ENCODE measurements at places on chromosomes 16 and 17.

DNA sequence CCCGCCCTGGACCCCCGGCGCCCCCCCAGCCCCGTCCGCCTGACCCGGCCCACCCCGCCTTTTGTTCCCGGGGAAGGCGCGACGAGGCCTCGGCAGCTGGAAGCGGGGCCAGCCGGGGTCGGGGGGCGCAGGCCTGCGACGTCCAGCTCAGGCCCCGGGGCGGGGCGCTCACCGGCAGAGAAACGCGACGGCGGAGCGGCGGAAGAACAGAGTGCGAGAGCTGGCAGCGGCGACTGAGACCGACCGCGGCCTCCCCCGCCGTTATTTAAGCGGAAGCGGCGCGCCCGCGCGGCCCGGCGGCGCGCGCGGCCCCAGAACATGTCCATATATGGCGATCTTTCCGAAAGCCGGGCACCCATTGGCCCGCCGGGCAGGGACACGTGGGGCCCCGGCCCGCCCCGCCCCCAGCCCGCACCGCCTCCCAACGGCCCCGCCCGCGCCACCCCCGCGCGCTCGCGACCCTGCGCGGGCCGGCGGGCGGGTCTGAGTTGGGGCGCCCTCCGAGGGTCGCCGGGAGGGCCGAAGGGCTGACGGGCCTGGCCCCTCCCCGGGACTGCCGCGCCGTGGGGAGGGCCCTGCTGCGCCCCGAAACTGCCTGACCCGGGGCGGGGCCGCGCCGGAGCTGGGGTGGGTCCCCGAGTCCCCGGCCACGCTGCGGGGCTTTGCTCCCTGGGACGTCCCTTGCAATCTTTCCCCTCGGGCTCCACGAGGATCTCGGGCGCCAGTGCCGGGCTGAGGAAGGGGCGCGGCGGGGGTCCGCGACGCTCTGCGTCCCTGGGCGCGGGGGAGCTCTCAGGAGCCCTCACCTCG, at the start of gene ACTG1:
ACTG1 (minus strand) TSS at position 238 of the 810 bp plus-strand sequence. CDS start 445 bp downstream, outside the sequence.
- peak; percentile 95 for DNase-seq

DNA sequence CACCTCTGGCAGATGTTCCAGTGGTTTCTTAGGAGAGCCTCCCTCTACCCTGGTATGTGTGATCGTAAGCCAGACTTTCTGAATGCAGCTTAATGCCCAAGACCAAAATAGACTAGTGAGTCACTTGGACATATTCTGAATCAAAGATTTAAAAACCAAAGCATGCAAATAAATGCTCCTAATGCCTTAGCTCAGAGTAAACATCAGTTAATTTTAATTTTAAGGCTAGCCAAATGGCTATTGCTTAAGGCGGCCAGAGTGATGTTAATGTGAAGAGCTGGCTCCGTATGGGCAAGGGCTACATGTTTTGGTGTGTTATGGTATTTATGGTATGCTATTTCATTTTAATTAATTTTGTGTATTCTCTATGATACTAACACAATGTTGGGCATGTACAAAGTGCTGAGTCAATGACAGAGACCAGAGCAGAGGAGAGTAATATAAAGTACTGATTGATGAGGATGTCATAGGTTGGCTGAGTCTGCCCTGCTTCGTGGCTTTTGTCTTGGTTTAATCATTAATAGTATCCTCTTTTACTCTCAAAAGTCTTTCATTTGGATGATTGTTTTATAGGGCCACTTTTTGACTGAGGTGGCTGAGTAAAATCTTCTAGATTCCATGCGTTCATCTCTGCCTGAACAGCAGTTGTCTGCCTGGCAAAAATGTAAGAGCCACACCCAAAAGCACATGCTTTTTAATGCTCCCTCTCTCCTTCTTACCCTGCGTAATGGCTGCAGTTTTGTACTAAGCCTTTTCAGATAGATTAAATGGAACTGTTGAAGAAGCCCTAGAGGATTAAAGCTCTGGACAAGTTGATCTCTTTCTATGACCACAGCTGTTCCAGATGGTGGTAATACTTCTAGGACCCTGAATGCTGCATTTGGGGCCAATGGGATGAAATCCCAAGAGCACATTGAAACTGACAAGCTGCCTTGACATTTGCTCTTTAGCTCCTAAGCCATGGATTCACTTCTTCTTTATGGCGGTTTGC, 59.6 kb downstream of the MAP2K6 start:
- no peak for DNase-seq

- DNase-seq, result no peak
Measured at GRCh38 chr17:58741121-58741625, 14.5 kb upstream of the PPM1E start.

DNA sequence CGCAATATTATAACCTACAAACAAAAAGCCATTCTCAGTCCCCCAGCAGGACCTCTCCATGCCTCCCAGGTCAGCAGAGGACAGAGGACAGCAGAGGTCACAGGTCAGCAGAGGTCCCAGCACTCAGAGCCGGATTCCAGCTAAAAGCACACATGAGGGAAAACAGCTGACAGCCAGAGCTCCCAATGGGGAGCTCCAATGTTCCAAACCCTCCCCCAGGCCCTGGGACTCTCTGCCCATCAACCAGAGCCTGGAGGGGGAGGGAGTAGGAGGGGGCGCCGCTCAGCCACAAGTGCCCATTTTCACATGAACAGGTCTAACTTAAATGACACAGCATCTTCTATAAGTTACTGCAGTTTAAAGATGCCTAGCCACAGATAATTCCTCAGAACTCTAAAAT, 77.5 kb downstream of the ANKRD11 start:
- no peak for DNase-seq

GRCh38 chr17:37386462-37386861, 10.7 kb downstream of the C17orf78 start:
- DNase-seq, result no peak

DNA sequence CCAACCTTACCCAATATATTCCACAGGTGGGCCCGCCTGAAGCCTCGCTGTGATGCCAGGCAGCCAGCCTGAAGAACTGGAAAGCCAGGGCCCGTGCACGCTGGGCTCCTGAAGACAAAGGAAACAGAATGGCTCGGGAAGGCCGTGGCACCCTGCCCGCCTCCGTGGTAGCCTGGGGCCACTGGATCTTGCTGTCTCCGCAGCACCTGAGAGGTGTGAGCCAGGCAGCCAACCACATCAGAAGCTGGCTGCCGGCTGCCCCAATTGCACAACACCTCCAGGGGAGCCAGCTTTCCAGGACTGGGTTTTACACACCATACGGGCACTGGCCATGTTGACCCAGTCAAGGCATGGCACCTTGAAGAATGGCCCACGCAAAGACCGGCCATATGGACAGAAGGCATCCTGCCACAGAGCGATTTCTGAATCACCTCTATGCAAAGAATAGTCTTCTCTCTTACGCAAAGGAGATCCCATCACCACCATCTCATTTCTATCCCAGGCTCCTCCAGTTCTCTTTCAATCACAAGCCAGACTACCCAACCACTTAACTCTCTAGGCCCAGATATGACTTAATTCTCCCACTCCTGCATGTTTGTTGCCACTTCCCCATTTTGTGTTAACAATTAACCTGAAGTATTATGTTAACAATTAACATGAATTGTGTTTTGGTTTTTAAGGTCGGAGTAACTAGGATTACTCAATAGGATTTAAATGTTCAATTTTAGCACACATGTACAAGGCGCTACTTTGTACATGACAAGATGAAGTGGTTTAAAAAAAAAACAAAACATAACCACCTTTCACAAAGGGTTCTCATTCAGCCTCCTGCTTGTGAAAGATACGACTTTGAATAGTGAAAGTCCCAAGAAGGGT, 32.1 kb downstream of the ZFHX3 start:
- no peak for DNase-seq

- DNase-seq, result no peak
Measured at GRCh38 chr16:57727610-57728009, 8.0 kb upstream of the KATNB1 start.

DNA sequence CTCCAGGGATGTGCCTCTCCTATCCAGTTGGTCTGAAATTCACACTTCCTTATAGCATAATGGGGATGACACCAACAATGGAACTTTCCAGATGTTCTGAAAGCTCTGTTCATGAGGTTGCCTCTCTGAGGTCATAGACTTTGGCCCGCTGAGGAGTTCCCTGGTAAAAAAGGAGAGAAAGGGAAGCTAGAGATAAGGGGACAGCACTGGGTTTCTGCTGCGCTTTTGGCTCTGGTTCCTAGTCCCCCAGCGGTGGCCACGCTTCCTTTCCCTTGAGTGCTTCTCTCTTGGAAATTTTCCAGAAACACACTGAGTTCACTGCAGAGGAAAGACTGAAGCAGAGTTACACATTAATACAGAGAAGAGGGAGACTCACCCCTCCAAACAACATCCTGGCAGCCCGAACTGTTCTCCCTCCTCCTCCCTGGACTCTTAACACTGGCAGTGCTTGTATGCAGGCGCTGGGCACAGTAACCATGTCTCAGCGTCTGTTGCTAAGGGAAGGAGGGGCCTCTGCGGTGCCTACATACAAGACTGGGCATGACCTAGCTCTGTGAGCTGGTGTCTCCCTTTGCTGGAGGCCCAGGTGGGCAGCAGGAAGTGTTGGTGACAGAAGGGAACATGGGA, at the start of gene DNAH3:
DNAH3 (minus strand) TSS at position 472 of the 627 bp plus-strand sequence. CDS start 527 bp downstream, outside the sequence.
- DNase-seq, result no peak

DNA sequence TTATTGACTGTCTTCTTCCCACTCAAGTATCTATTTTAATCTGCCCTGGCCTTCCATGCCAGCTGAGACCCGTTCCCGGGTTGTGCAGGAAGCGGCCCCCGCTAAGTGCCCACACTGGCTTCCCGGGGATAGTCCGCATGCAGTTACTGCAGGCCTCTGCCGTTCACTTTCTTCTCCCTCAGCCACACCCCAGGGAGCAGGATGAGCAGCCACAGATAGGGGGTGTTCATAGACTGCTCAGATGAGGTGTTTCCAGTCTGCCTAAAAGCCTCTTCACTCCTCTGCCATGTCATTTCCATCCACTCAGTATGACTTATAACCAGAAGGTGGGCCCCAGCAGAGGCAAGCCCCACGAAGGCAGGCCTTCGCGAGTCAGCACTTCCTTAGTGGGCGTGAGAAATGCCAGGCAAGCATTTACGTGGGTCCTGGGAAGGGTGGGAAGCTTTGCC, 7.7 kb downstream of the MED9 start:
- no peak for DNase-seq

- no peak for DNase-seq
Measured at GRCh38 chr17:73568934-73569333, 75.3 kb downstream of the SDK2 start.

DNA sequence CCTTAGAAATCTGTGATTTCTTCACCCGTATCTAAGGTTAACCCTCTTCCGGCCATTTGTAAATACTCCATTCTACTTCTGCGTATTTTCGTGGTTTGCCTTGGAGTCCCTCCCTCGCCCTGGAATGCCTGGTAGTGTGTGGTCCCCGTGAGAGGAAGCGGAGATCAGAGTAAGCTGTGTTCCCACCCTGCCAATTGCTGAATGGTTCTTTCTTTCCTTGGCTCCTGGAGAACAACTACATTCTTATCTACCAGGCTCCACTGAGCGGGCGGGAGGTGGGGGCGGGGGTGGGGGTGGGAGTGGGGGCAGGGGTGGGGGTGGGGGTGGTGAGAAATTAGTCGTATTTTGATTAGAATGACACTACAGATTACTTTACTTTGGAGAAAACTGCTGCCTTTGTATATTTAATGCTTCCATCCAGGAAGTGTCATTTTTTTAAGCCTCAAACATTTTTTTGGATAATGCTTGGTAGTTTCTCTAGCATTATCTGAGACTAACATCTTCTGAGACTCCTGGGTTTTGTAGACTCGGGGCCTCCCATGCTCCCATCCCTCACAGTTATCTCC, 20.9 kb upstream of the FASN start:
- DNase-seq, result no peak

- DNase-seq, result no peak
Measured at GRCh38 chr17:49850772-49851386, 3.0 kb upstream of the TAC4 start.

DNA sequence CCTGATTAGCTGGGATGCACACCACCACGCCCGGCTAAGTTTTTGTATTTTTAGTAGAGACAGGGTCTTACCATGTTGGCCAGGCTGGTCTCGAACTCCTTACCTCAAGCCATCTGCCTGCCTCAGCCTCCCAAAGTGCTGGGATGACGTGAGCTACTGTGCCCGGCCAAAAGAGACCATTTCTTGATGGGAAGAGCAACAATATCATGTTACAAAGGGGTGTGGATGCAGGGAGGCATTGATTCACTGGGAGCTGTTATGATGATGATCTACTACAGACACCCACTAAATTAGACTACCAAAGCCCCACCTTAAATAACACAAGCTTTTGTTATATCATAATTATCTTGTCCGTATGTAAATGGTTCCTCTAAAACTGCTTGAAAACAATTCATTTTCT, 81.4 kb upstream of the PSMD7 start:
- DNase-seq, result no peak

- DNase-seq, result no peak
Measured at GRCh38 chr17:37787055-37787757, 42.3 kb upstream of the HNF1B start.

GRCh38 chr17:47717979-47718621, 14.9 kb upstream of the TBX21 start:
- no peak for DNase-seq
